Lung microvascular endothelial cell (primary cell): ENCODE measurements at places on chromosomes 1 and 21.
A peak's percentile ranks its signal among the peaks of the same experiment; 100 is the strongest.

DNA sequence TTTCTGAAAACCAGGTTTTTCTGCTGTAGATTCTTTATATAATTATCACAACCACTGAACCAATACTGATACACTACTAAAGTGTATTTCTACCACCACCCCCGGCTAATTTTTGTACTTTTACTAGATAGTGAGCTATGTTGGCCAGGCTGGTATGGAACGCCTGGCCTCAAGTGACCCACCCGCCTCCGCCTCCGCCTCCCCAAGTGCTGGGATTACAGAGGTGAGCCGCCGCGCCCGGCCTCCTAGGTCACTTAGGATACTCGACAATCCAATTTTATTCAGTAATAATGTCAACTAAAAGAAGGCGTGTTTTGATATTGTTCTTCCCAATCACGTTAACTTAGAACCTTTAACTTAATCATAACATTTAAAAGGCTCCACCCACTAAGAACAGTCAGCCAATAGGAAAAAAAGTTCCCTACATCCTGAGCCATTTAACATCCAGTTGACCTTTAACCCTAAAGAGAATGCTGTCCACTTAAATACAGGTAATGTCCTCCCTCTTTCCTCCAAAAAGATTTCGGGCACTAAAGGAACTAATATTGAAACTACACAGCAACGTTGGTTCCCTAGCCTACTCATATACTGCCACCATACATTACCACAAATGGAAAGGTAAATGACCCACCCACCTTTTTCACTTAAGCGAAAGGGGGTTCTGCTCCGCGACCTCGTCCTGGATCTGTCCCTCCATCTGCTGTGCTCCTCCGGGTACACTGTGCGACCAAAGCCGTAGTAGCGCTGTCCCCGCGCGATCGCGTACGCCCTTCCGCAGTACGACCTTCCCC, 1.2 kb downstream of the RSRP1 start:
- peak; percentile 57 for DNase-seq

GRCh38 chr1:192584866-192585265, 9.3 kb downstream of the RGS1 start:
- peak; percentile 13 for DNase-seq

DNA sequence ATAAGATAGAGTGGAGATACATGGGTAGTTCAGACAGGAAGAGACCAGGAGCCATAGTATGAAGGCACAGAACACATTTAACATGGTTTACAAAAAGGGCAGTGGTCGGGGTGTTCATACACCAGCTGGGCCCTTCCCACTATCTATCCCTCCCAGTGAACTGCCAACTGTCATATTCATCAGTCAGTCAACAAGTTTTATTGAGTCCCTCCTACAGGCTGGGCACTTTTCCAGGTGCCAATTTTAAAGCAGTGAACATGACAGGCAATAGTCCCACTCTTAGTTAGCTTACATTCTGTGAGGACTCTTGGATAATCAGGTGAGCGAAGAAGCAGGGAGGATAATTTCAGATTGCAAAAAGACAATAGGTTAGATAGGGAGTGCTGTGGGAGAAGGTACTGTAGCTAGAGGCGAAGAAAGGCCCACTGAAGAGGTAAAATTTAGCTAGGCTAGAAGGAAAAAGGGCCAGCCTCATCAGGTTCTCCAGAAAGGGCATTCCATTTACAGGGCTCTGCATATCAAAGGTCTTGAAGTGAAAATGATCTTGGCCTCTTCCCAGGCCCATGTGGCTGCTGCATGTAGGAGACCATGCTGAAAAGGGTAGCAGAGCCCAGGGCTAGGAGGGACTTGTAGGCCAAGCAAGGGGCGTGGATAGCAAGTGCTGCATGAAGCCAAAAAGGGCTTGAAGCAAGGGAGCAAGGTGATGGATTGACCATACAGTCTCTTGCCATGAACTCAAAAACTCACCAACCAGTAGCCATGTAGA, 274.7 kb upstream of the SNX7 start:
- no peak for DNase-seq

- DNase-seq, result no peak
Observed at GRCh38 chr1:234170622-234171021, 202.6 kb upstream of the COA6 start.

GRCh38 chr1:248847181-248847955, 9.3 kb downstream of the ZNF672 start:
- no peak for DNase-seq

- peak; percentile 97 for DNase-seq
Observed at GRCh38 chr1:234544087-234544579, 65.2 kb upstream of the TARBP1 start.

- DNase-seq, result no peak
Observed at GRCh38 chr1:156848461-156849150, 10.3 kb downstream of the INSRR start.

- peak; percentile 70 for DNase-seq
Observed at GRCh38 chr1:151968058-151968457, 25.6 kb downstream of the S100A10 start.

DNA sequence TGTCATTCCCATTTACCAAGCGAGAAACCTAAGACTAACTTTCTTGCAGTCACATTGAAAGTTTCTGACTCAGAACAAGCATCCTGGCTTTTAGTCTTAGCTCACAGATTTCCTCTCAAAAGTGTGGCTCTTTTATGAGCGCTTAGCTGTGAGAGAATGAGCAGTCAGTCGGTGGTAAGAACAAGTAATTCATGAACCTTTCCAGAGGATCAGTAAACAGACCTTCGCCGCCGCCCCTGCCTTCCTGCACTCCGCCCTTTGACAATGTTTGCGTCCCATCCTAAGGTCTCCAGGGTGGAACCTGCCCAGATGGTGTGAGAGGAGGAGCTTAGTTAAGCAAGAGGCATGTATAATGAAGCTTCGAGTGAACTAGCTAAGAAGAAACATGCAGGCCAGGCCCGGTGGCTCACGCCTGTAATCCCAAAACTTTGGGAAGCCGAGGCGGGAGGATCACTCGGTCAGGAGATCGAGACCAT, 142.4 kb downstream of the GLUL start:
- no peak for DNase-seq

DNA sequence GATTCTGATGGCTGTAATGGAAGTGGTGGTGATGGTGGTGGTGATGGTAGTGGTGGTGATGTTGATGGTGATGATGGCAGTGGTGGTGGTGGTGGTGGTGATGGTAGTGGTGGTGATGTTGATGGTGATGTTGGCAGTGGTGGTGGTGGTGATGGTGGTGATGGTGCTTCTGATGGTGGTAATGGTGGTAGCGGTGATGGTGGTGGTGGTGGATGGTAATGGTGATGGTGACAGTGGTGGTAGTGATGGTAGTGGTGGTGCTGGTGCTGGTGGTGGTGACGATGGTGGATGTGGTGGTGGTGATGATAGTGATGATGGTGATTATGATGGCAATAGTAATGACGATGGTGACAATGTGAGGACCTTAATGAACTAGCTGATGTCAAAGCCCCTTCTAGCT, 35.6 kb upstream of the LRRC3 start:
- no peak for DNase-seq

DNA sequence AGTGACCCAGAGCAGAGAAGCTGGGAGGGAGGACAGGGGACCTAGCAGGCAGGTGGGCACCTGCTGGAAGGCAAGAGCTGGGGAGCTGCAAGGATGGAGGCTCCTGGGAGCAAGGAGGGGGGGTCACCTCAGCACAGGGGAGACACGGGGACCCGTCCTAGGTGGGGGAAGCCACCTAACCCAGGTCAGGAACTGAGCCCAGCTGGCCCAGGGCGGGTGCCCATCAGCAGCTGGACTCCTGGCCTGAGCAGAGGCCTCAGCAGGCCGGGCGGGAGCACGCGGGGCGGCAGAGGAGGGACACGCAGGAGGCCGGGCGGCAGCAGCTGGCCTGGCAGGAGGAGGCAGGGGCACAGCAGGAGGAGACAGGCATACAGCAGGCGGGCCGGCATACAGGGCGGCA, 949 bp downstream of the KRTAP10-1 start:
- no peak for DNase-seq

GRCh38 chr1:114152508-114153260, 985 bp downstream of the SYT6 start:
- DNase-seq, result peak; percentile 36

DNA sequence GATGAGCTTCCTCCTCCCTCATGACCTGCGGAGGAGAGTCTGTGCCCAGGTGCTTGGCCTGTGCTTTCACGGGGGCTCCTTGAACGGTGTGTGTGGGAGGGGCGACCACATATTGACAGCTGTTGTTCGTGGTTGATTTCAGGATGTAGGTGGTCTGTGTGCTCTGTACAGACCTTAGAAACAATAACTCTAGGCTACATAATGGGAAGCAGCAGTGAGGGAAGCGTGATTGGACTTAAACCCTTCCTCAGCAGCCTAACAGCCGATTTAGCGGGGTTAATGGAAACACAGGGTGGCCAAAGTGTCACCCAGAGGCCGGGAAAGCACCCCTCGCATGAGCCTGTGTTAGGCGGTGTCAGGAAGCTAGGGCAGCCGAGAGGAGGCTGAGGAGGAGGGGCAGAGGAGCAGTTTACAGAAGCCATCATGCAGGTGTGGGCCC, 56.0 kb downstream of the TBCE start:
- DNase-seq, result no peak

DNA sequence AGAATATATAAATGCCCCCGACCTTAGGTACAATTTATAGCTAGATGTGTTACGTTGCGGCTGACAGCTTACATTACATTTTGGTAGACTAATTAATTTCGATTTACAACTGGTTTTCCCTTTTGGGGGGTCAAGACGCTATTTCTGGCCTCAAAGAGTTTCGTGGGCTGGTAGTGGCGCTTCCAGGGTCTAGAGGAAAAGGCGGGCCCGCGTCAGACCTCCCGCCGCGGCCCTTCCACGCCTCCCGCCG, 391 bp downstream of the IFT25 start:
- DNase-seq, result no peak

DNA sequence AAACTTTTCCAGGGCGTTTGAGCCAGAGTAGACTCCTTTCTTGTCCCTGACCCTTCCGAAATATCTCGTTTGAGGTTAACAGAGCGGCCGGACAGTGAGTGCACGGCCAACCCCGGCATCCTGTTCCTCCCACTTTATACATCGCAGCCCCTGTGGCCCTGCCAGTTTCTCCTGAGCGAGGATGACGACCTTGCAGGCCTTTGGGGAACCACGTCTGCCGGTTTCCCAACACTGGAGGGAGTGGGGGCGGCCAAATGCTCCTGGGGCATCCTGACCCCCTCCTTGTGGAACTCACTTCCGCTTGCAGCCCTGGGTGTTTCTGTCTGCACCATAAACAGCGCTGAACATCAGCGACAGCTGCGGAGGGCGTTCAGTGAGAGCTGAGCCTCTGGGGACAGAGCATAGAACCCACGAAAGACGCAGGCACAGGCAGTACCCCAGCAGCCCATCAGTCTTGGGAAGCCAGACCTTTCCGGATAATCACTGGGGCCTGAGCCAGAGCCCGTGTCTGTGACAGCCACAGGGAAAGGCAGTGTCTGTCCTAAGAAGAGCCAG, 4.8 kb upstream of the KCNAB2 start:
- DNase-seq, result no peak

GRCh38 chr21:46142582-46143473, 12.6 kb downstream of the FTCD start:
- DNase-seq, result no peak

GRCh38 chr1:36351227-36351977, 28.0 kb upstream of the EVA1B start:
- DNase-seq, result peak; percentile 64

DNA sequence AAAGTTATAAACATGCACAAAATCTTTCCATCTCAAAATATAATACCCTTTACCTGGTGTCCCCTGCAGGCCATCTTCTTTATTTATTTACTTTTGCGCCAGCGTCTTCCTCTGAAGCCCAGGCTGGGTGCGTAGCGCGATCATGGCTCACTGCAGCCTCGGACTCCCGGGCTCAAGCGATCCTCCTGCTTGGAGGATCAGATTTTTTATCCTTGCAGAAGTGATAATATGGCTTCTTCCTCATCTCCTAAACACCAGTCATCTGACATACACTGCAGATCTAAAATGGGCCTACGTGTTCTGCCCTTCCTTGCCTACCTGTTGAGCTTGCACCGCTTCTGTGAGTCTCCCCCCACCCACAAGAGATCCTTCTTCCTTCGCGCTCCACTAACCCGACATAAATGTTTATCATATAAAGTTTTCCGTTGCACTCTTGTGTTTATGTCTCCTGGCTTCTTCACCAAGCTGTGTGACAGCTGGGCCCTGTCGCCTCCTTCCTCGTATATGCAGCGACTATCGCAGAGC, 506 bp upstream of the SRP9 start:
- peak; percentile 27 for DNase-seq

- DNase-seq, result no peak
Observed at GRCh38 chr1:32900956-32901822, at the start of gene TMEM54. Gene TMEM54 (minus strand): TSS chr1:32901389. CDS start chr1:32901238, 151 bp downstream.

- no peak for DNase-seq
Observed at GRCh38 chr1:195185321-195185720, 1422.9 kb downstream of the KCNT2 start.

DNA sequence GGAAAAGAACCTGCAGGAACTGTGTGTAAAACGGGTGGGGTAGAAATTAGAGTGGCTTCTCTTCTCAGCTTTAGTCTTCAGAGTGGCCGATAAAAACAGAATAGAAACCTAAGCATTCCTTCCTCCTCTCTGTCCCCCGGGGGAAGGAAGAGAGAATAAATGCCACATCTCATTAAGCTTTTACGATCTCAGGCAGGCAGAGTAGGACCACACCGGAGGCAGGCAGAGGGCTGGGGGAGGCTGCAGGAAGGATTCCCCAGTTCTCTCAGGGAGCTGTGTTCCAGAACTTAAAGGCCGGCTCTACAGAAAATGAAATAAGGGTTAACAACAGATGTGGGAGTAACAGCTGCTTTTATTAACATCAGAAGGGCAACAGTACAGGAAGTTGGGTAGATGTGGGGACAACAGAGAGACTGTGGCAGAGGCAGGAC, 24.5 kb upstream of the MEF2D start:
- DNase-seq, result no peak

DNA sequence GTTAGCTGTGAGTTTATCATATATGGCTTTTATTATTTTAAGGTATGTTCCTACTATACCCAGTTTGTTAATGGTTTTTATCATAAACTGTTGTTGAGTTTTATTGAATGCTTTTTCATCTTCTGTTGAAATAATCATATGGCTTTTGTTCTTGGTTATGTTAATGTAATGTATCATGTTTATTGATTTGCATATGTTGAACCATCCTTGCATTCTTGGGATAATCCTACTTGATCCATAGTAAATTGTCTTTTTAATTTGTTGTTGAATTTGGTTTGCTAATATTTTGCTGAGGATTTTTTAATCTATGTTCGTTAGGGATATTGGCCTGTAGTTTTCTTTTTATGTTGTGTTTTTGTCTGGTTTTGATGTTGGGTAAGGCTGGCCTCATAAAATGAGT, 185.6 kb downstream of the PAPPA2 start:
- DNase-seq, result no peak

GRCh38 chr1:57019236-57019839, 53.5 kb upstream of the C8B start:
- DNase-seq, result no peak

DNA sequence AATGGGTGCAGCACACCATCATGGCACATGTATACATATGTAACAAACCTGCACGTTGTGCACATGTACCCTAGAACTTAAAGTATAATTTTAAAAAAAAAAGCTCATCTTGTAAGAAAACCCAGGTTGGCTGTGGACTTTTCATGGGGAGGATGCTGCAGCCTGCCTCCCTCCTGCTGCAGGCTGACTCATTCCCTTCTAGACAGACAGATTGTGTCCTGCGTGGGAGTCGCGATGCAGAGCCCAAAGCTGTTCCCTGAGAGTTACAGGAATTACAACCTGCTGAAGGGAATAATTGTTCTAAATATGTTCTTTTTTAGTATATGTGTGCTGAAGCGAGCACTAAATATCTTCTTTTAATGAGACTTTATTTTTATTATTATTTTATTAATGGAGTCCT, 93.2 kb downstream of the TBX19 start:
- DNase-seq, result no peak
